ENCODE measurements at places on chromosomes 11 and 22.

- peaks cover 25% of the 10 kb centered on the region for H3K27me3 ChIP-seq
- DNase-seq = no peak
- no peak overlapping the region for H3K4me3 ChIP-seq
- no peak overlapping the region for H3K27ac ChIP-seq
Measured at GRCh38 chr22:22113701-22114100, 130.9 kb upstream of the VPREB1 start.

DNA sequence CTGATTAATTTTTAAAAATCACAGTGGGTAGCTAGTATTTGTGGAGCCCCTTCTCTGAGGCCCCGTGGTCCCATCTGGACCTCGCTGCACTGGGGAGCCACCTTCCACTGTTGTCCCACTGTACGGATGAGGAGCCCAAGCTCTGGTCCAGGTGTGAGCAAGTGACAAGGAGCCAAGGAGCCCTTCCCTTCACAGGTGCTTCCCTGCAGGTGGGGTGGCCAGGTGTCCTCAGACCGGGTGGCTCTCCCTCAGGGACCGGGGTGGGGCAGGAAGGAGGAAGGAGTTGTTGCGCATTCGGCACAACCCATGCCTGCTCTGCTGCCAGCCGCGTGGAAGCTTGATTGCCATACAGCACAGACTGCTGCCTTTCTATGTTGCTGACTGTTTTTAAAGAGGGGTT, 10.4 kb upstream of the SEPTIN5 start:
- no peaks in the 10 kb centered on the region for H3K36me3 ChIP-seq
- H3K27ac ChIP-seq = no peak overlapping the region
- no peaks in the 10 kb centered on the region for H3K27me3 ChIP-seq
- peak; percentile 40 for DNase-seq
- H3K4me1 ChIP-seq = no peaks in the 10 kb centered on the region
- no peak overlapping the region for H3K4me3 ChIP-seq

- H3K4me1 ChIP-seq = peaks cover 5% of the 10 kb centered on the region
- H3K27me3 ChIP-seq = peaks cover 14% of the 10 kb centered on the region
- peak; percentile 90 for DNase-seq
- H3K4me3 ChIP-seq = peak within 1 kb of the TSS; percentile 97
Measured at GRCh38 chr11:63768237-63769041, at the start of gene ZFTA. Gene ZFTA (minus strand): TSS chr11:63768775. CDS start chr11:63768622, 153 bp downstream.

DNA sequence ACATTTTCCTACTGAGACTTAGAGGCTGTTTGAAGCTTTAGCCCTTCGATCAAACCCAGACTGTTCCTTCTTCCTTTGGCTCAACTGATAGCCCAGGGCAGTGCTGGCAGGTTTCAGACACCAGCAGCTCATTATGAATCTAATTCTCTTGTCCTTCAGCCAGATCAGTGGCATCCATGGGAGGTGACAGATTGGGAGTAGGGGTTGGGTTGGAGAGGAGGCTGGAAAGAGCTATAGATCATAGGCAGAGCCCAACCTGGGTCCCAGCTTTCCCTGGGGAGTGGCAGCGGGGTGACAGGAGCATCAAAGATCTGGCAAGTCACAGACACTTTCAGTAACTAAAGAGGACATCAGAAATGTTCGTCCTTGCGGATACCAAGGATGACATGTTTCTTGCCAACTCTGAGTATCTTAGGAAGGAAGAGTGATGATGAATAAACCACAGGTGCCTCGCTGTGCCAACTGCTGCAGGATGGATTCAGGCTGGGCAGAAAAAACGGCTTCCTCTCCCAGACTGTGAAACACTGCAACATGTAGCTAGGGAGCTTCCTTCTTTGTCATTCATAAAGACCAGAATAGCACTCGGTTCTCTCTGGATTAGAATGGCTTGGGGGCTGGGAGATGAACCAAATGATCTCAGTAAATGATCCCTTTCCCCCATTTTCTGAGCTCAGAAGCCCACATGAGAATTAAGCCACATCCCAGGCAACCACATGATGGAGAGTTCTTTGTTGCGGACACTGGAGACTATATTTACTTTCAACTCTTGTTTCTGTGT, 19.1 kb downstream of the ABCC8 start:
- H3K27ac ChIP-seq = no peak overlapping the region
- no peaks in the 10 kb centered on the region for H3K4me1 ChIP-seq
- DNase-seq = no peak
- H3K27me3 ChIP-seq = no peaks in the 10 kb centered on the region
- H3K36me3 ChIP-seq = no peaks in the 10 kb centered on the region

GRCh38 chr11:66313321-66314185, 3.3 kb downstream of the CD248 start:
- peak overlapping the region; percentile 75 for H3K4me3 ChIP-seq
- peak; percentile 87 for DNase-seq
- H3K4me1 ChIP-seq = peaks cover 3% of the 10 kb centered on the region
- H3K27me3 ChIP-seq = no peaks in the 10 kb centered on the region
- H3K27ac ChIP-seq = peak overlapping the region; percentile 98

DNA sequence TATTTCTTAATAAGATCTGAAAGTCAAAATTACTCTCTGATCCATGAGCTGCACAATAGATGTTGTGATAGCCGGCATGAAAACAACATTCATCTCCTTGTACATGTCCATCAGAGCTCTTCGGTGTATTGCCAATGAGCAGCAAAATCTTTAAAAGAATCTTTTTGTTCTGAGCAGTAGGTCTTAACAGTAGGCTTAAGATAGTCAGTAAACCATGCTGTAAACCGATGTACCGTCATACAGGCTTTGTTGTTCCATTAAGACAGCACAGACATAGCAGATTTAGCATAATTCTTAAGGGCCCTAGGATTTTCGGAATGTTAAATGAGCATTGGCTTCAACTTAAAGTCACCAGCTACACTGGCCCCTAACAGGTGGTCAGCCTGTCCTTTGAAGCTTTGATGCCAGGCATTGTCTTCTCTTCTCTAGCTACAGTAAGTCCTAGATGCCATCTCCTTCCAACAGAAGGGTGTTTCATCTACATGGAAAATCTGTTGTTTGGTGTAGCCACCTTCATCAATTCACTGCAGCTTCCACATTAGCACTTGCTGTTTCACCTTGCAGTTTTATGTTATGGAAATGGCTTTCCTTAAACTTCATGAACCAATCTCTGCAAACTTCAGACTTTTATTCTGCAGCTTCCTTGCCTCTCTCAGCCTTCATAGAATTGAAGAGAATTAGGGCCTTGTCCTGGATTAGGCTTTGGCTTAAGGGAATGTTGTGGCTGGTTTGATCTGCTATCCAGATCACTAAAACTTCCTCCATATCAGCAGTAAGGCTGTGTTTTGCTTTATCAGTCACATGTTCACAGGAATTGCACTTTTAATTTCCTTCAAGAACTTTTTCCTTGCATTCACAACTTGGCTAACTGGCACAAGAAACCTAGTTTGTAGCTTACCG, 28.4 kb downstream of the RRP8 start:
- H3K4me3 ChIP-seq = no peak overlapping the region
- no peaks in the 10 kb centered on the region for H3K4me1 ChIP-seq
- no peak overlapping the region for H3K27ac ChIP-seq
- no peaks in the 10 kb centered on the region for H3K27me3 ChIP-seq
- no peaks in the 10 kb centered on the region for H3K36me3 ChIP-seq

DNA sequence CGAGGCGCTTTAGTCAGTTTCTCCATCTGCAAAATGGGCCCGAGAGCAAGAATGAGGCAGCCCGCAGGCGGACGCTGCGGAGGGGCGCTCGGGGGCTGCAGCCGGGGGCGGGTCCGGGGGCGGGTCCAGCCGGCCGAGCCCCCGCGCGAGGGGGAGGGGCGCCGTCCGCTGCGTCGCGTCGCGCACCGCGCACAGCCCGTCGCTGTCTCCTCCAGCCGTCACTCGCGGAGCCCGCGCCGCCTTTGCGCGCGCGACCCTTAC, 282 bp downstream of the PC start:
- peak overlapping the region; percentile 70 for H3K27ac ChIP-seq
- peak overlapping the region; percentile 84 for H3K4me3 ChIP-seq
- H3K4me1 ChIP-seq = no peaks in the 10 kb centered on the region
- H3K27me3 ChIP-seq = peaks cover 8% of the 10 kb centered on the region

GRCh38 chr11:127063241-127063640, 62.7 kb upstream of the KIRREL3 start:
- no peak overlapping the region for H3K4me3 ChIP-seq
- no peak for DNase-seq
- H3K27ac ChIP-seq = no peak overlapping the region
- H3K27me3 ChIP-seq = no peaks in the 10 kb centered on the region

DNA sequence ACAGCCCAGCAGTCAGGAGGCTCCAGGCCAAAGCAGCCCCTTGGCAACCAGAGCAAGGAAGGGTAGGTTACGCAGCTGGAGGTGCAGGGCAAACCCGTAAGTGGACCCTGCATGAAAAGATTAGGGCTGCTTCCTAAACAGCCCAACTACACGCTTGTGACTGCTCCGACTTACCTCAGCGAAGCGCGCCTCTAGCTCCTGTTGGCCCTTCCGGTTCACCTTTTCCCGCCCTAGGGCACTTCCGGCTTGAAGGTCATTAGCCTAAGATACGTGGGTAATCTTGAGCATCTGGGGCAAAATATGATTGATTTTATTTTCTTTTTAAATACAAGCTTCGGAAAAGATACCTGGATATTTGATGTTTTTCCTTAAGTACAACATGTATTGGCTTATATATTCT, at the start of gene CCDC73:
TSS of gene CCDC73 (minus strand) at position 224 of the 400 bp plus-strand sequence. CDS start 34,419 bp downstream, outside the sequence.
- DNase-seq = no peak
- H3K4me1 ChIP-seq = no peaks in the 10 kb centered on the region
- no peak within 1 kb of the TSS for H3K27ac ChIP-seq
- no peaks in the 10 kb centered on the region for H3K27me3 ChIP-seq
- no peak within 1 kb of the TSS for H3K4me3 ChIP-seq
- H3K36me3 ChIP-seq = no peaks in the 10 kb centered on the region

DNA sequence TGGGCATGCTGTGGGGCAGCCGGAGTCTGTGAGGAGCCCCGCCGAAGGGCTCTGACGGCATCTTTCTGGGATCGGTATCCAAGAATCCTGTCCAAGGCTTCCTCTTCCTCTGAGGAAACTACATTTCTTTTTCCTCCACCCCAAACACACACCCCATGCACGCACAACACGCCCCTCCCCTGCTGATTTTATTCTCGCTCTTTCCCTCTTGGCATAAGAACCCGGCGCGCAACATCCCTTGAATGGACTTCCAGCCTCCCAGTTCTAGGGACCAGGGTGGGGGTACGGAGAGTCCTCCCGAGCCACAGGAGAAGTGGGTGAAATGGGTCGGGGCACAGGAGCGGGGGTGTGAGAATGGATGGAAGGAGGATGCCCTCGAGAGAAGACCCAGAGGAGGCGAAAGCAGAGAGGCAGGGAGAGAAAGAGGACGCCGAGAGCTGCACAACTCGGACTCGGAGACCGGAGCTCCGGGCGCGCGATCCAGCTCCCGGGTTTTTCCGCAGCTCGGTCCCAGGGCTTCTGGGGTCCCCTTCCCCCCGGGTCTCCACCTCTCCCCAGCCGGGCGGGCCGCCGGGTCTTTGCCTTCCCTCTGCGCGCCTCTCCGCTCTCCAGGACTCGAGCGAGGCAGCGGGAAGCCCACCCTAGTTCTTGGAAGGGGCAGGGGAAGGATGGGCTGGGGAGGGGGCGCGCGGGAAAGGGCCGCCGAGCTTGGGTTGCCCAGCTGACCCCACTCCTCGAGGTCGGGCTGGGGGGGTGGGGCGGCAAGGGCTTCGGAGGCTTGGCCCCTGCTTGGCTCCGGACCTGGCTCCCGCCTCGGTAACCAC, 1.5 kb upstream of the LARGE1 start:
- peak overlapping the region; percentile 90 for H3K4me3 ChIP-seq
- DNase-seq = peak; percentile 94
- H3K27me3 ChIP-seq = peaks cover 42% of the 10 kb centered on the region
- H3K36me3 ChIP-seq = no peaks in the 10 kb centered on the region
- peak overlapping the region; percentile 65 for H3K27ac ChIP-seq
- H3K4me1 ChIP-seq = peaks cover 11% of the 10 kb centered on the region

DNA sequence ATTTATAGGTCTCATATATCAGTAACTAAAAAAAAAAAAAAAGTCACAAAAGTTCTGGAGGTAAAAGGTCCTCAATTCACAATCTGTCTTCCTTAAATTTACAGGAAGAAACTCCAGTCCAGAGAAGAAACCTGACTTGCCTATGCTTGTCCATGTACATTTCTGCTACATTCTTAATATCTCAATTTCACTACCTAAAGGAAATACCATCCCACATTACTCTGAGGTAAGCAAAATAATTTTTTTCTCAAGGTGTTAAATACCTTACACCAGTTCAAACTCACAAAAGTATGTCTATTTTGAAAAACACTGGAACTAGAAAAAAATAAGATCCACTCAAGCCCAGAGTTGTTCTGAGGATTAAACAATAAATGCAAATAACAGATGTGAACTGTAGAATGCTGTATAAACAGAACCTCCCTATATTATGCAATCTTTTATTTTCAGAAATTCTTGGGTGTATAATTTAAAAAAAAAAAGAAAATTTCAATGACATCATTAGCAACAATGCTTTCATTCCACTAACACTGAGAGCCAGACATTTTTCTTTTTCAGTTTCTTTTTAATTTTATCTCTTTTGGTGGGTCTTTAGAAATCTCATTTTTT, 49.9 kb upstream of the GDPD4 start:
- no peak for DNase-seq
- no peak overlapping the region for H3K27ac ChIP-seq
- H3K27me3 ChIP-seq = no peaks in the 10 kb centered on the region
- no peak overlapping the region for H3K4me3 ChIP-seq
- peaks cover 46% of the 10 kb centered on the region for H3K36me3 ChIP-seq
- no peaks in the 10 kb centered on the region for H3K4me1 ChIP-seq

DNA sequence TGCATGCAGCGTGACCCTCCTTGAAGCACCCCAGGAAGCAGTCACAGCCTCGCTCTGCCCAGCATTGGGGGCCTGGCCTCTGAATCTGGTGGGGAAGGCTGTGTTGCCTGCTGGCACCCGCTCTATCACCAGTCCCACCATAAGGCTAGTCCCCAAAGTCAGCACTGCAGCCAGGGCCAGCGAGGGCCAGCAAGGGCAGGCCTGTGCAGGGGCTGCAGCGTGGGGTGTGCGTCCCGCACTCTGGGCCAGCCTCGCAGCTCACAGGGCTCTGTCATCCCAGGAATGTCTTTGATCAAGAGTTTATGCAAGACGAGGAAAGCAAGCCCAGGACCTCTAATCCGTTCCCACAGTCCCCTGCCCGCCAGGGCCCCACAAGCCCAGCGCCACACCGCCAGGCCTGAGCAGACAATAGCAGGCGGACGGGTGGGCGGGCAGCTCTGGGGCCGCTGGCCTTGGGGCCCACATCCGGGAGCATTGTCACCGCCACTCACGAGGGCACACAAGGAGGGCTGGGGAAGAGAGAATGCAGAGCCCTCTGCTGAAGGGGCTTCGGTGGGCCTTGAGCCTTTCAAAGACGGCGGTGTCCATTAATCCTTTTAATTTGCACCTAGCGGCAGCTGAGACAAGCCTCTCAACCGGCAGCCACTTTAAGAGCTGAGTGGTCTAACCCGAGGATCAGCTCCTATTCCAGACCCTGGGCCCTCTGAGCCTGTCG, 17.1 kb downstream of the LTO1 start:
- H3K4me1 ChIP-seq = peaks cover 5% of the 10 kb centered on the region
- H3K27me3 ChIP-seq = no peaks in the 10 kb centered on the region
- DNase-seq = peak; percentile 95
- no peak overlapping the region for H3K4me3 ChIP-seq

- H3K27ac ChIP-seq = no peak overlapping the region
- H3K4me1 ChIP-seq = no peaks in the 10 kb centered on the region
- peaks cover 14% of the 10 kb centered on the region for H3K36me3 ChIP-seq
- peak overlapping the region; percentile 97 for H3K4me3 ChIP-seq
- no peaks in the 10 kb centered on the region for H3K27me3 ChIP-seq
- DNase-seq = no peak
Measured at GRCh38 chr11:83069441-83070043, 2.2 kb downstream of the RAB30 start.

GRCh38 chr11:70201882-70202861, 924 bp upstream of the FADD start:
- H3K27ac ChIP-seq = no peak overlapping the region
- H3K27me3 ChIP-seq = no peaks in the 10 kb centered on the region
- H3K4me1 ChIP-seq = peaks cover 24% of the 10 kb centered on the region
- peaks cover 23% of the 10 kb centered on the region for H3K36me3 ChIP-seq
